ENCODE measurements at places on chromosomes 16 and 17.

DNA sequence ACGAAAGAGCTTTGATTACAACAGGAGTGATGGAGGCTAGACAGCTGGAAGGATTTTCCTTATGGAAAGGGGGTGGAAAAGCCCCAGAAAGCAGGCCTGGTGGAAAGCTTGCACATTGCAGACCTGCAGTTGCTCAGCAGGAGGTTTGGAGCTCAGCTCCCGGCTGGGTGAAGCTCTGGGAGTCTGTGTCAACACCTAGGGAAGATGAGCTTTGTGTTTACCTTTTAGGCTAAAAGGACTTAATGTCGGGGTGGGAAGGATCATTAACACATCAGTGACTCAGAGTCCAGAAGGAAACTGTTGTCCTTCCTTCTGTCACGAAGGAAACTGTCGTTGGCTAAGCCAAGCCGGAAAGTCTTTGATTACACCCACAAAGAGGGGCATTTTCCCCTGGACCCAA lies 48.2 kb downstream of the RAP1GAP2 start:
- DNase-seq: peak; percentile 43

DNA sequence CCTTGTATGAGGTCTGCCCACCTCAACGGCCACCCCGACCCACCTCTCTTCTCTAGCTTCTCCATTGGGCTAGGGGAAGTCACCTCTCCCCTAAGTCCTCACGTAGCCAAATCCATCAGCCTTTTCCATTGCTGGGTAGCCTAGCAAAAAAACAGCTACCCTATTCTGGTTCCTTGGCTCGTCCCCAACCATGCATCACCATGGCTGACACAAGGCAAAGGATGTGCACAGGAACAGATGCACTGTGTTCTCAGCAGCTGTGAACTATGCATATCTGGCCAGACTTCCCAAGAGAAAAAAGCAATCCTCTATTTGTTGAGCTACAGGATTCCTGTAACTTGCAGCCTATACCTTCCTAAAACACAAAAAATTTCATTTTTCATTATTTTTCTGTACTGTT lies 22.0 kb upstream of the FLCN start:
- DNase-seq: no peak

GRCh38 chr17:80720610-80721577 lies 176.3 kb downstream of the RPTOR start:
- no peak for DNase-seq

- no peak for DNase-seq
Observed at GRCh38 chr17:43809121-43809520, 23.8 kb downstream of the MPP3 start.

DNA sequence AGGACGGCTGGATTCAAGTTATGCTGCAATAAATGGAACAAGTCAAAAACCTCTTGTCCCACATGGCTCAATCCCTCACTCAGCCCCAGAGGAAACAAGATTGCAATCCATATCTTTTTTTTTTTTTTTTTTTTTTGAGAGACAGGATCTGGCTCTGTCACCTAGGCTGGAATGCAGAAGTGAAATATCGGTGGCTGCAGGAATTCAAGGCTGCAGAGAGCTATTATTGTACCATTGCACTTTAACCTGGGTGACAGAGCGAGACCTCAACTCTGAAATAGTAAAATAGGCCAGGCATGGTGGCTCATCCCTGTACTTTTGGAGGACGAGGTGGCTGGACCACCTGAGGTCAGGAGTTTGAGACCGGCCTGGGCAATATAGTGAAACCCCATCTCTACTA lies 2.7 kb upstream of the PDE6G start:
- DNase-seq: no peak

DNA sequence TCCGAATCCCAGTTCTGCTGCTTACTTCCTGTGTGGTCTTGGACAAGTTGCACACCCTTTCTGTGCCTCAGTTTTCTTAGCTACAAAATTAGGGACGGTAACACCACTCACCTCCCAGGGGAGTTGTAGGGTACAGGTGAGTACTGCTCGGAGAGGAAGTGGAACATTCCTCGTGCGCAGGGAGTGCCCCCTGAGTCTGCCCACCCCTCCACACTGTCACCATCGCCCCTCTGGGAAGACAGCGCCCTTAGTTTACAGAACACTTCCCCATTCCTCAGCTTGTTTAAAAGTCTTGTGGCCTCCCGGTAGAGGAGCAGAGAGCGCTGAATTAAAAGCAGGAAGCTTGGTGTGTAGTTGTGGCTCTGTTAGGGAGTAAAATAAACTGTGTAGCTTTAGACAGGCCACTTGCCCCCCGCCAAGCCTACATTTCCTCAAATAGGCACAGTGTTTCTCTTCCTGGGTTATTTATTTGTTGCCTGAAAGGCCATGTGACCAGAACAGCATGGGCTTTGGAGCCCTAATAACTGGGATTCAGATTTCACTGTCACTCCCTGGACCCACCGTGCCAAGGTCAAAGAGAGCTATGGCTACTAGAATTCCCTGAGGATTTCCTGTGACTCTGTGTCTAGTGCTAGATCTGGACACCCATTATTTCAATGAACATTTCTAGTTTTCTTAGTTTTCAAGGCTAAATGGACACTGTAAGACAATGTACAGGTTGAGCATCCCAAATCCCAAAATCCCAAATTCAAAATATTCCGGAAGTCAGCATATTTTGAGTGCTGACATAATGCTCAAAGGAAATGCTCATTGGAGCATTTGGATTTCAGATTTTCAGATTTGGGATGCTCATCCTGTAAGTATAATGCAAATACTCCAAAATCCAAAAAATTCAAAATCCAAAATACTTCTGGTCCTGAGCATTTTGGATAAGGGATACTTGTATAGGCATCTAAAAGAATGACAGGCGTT lies 372.5 kb downstream of the SNX29 start:
- no peak for DNase-seq

DNA sequence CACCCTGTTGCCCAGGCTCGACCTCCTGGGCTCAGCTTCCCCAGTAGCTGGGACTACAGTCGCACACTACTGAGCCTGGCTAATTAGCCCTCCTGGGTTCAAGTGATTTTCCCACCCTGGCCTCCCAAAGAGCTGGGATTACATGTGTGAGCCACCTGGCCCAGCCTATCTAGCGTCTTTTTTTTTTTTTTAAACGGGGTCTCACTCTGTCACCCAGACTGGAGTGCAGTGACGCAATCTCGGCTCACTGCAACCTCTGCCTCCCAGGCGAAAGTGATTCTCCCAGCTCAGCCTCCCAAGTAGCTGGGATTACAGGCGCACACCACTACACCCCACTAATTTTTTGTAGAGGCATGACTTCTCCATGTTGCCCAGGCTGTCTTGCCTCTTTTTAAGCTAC lies 33.3 kb downstream of the GLG1 start:
- peak; percentile 8 for DNase-seq

DNA sequence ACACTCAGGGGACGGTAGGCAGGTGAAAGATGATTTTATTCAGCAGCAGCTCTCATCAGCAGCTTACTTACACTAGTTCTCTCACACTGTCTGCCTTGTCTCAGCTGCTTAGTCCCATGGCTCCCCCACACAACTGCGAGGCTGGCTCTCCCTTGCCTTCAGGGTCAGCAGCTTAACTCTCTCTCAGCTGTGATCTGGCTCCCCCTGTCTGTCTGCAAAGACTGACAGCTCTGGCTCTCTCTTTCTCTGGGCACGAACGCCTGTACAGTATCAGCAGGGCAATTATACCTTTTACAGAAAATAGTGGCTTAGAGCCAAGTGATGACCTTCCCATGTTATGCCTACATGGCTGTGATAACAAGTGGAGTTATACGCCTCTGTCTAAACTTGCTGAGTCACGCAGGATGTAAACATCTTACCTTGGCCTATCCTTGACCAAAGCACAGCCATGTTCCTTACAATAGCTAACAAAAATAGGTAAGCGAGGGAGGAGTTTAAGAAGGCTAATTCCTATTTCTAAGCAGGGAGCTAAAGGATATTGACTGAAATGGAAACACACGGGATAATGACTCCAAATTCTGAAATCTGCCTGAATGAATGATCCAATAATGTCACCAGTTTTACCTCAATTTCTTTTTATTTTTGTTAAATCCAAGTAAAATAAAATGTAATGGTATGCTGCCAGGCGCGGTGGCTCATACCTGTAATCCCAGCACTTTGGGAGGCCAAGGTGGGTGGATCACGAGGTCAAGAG lies 1.1 kb upstream of the NDUFAB1 start:
- DNase-seq: peak; percentile 15

DNA sequence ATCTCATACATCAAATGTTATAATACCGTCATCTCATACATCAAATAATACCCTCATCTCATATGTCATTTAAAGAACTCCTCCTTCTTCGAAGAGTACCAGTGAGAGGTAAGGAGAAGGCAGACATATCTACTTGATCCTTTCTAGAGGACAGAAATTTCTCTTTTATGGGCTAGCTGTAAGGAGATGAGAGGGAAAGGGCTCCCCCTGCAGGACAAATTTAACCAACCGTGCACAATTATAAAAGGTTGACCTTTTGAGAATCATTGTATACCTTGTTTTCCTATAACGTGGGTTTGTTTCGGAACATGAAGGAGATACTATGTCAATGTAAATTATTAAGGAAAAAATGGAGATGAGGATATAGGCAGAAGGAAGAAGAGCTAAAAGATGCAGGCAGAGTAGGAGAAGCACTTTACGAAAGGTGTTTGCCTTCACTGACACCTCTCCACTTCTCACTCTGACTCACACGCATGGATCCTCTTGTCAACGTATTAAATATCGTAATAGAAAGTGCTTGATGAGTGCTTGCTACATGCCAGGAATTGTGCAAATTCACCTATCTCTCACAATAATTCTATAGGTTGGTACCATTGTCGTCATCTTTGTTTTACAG lies 465.9 kb upstream of the ERCC4 start:
- DNase-seq: peak; percentile 16

DNA sequence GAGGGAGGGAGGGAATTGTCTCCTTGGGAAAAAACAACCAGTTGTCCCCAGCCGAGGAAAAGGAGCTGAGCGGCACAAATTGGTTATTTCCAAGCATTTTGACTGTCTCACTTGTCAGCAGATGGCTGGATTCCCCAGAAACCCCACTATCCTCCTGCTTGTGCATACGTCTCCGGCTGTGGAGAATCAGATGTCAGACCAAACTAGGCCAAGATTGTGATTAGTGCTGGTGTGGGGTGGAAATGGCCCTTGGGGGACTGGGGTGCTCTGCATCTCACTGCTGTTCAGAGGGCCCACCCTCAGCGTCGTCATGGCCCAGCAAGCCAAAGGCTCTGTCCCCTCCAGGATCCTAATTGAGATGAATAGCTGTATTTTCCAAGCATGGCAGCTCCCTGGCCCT lies 131.7 kb upstream of the HSBP1 start:
- DNase-seq: no peak

GRCh38 chr16:48963306-48963705 lies 318.3 kb downstream of the CBLN1 start:
- DNase-seq: peak; percentile 91

DNA sequence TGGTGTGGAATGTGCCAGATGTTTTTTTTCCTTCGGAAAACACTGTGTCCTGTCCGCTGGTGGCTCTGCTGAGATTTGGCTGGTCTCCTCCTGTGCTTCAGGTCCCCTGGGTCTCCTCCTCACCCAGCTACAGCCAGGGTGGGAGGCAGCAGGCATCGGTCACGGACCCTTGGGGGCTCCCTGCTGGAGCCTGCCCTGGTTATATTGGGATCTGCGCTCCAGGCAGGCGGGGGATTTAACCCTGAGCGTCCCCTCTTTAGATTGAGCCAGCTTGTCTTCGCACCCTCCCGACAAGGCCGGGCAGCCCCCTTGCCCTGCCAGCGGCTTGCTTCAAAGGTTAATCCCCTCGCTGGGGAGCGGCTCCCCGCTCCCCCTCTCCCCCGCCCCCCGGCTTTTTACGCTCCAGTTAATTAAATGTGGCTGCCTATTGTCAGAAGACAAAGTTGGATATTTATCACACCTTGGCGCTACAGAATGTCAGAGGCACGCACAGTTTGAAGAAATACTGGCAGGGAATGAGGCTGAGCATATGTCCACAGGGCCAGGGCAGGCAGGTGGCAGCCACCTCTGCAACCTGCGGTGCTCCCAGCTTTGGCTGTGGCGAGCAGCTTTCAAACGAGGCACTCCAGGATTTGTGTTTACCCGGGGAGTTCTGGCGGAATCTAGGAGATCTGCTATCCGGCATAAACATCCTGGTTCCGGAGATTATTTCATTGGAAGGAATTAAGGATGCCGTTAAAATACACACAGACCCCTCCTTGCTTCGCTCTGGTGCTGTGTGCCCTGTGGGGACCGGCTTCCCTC lies 38.2 kb upstream of the GSE1 start:
- DNase-seq: no peak

DNA sequence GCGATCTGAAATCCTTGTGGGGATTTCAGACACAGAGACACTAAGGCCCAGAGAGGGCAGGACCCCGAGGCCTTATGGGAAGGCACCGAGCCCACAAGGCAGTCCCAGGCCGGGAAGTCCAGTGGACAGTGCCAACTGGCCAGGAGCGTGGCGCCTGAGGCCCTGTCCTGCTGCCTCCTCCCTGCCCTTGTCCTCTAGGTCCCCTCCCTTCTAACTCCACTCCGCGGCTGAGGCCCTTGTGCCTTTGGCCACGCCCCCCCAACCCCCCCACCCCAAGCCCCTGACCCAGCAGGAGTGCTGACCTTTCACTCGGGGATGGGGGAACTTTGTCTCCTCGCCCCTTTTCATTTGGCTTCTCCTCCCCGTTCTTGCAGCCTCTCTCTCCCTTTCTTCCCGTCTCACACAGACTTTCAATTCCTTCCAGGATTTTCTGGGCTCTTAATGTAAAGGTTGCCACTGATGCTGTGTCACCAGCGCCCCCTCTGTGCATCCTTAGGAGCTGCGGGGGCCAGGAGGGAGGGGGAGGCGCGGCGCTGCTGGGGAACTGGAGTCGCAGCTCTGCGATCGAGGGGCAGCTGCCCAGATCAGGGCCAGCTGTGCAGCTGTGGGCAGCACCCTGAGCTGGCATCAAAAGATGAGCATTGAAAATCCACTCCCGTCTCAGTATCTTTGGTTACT lies 29.1 kb downstream of the CRHR1 start:
- DNase-seq: peak; percentile 9

GRCh38 chr16:2214719-2214968 lies at the start of gene PGP:
Gene PGP, minus strand, starts transcription at chr16:2214840. Its CDS starts 63 bp downstream, at chr16:2214777.
- no peak for DNase-seq

DNA sequence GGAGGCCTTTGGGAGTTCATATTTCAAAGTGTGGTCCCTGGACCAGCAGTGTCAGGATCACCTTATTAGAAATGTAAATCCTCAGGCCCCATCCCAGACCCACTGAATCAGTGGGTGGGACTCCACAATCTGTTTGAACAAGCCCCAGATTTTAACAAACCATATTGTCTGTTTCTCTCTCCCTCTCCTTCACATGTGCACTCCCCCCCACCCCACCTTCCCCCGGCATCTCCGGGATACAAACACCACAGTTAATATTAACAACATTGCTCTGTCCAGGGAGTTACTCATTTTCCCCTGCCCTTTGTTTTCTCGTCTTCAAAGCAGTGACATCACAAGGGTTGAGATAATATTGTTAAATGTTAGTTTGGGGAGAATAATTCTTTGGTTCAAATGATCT lies 127.3 kb downstream of the KATNIP start:
- peak; percentile 22 for DNase-seq

DNA sequence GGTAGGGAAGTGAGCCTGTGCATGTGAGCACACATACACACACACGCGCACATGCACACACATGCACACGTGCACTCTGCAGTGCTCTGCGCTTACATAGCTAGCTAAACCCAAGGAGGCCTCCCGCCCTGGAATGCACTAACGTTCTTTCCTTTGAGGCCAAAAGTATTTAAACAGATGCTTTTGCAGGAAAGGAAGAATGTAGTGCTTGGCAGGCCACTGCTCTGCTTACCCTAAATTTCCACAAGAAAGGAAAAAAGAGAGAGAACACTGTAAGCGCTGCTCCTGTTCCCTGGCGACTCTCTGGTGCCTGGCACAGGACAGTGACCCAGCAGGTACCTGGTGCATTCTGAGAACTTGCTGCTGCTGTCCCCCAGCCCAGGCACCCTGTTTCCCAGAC lies 31.3 kb upstream of the MRPS23 start:
- DNase-seq: peak; percentile 89
